ENCODE measurements at places on chromosomes 4 and X. TPM values are rescaled to one million over a fixed set of nuclear protein-coding genes. Genes with fewer than 3 reads are reported as not detected.

ZMAT1 gene
- 13.5 TPM for total RNA-seq

SMIM10 gene
- total RNA-seq, result 4.0 TPM

- no peak for DNase-seq
These were observed 33.3 kb downstream of the MEPE start for GRCh38 chr4:87865960-87866598.

KLHL34 gene
- not detected for total RNA-seq

- DNase-seq, result no peak
These were observed 5.4 kb upstream of the NEUROG2 start for GRCh38 chr4:112521123-112522023.

CT45A10 gene
- total RNA-seq, result not detected

- no peak for DNase-seq
These were observed 9.8 kb downstream of the PGRMC2 start for GRCh38 chr4:128277856-128278255.

GRCh38 chrX:122047261-122047660, 999.9 kb downstream of the GLUD2 start:
- DNase-seq, result no peak

PAK3 gene
- 4.0 TPM for total RNA-seq

DNA sequence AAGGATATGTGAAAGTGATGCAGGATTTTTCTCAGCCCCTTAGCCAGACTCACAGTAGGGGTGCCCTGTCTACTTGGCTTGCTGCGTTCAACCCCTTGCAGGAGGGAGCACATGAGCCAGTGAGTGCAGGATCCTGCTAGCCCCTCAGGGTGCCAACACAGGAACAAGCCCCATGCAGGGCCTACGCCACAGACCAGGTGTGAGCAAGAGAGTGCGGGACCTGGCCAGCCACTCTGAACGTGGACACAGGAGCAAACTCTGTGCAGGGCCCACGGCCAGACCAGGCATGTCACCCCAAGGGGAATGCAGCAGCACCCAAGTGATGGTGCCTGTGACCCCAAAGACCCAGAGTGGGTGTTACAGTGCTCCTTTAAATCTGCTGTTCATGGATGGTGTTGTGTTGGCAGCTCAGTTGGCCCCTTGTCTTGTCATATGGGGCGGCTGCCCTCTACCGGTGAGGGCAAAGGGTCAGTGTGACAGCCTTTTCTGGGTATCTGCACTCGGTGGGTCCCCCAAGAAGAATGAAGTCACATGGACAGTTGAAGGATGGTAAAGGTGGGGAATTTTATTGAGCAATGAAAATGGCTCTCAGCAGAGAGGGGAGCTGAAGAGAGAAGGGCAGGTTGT, 188.4 kb upstream of the MAOA start:
- DNase-seq, result no peak

CDKL2 gene
- 2.1 TPM for total RNA-seq

- DNase-seq, result peak; percentile 76
These were observed 1.0 kb downstream of the FAT4 start for GRCh38 chr4:125315576-125316400.
